Stimulated activated CD8-positive, alpha-beta memory T cell treated with anti-CD3 and anti-CD28 coated beads, Interleukin-4, amount 100 ng/mL, for 48 hours (primary cell): ENCODE measurements at places on chromosomes 13 and 19.
A peak's percentile ranks its signal among the peaks of the same experiment; 100 is the strongest.

DNA sequence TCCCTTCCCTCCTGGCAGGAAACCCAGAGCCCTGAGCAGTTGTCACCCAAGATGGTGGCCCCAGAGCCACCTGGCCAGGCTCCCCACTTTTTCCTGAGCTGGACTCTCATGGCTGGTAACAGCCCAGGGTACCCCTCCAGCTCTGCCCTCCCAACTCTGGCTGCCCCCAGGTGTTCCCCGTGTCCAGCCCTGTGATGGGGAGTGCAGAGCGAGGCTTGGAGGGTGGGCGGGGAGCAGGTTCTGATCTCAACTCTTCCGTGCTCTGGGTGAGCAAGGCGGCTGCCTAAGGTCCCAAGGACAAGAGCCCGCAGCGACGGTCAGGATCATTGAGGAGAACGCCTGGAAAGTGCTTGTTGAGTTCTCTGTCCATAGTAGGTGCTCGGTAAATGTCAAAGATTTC is 54.7 kb upstream of the GAS6 start:
- DNase-seq, result peak; percentile 10

- DNase-seq, result no peak
Observed at GRCh38 chr19:22976248-22976647, 26.7 kb downstream of the ZNF728 start.

DNA sequence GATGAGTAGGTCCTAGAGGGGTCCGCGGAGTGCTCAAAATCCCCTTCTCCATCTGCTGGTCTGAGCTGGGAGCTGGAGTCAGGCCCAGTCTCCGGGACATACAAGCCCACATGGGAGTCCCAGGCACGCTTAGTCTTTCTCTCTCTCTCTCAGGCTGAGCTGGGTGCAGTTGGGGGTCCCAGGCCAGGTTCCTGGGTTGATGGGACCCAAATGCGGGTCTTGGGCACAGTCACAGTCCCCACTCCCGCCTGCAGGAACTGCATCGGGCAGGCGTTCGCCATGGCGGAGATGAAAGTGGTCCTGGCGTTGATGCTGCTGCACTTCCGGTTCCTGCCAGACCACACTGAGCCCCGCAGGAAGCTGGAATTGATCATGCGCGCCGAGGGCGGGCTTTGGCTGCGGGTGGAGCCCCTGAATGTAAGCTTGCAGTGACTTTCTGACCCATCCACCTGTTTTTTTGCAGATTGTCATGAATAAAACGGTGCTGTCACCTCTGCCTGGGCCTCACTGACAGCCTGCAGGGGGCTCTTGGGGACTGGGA is 23.8 kb downstream of the CYP4F12 start:
- DNase-seq, result no peak

DNA sequence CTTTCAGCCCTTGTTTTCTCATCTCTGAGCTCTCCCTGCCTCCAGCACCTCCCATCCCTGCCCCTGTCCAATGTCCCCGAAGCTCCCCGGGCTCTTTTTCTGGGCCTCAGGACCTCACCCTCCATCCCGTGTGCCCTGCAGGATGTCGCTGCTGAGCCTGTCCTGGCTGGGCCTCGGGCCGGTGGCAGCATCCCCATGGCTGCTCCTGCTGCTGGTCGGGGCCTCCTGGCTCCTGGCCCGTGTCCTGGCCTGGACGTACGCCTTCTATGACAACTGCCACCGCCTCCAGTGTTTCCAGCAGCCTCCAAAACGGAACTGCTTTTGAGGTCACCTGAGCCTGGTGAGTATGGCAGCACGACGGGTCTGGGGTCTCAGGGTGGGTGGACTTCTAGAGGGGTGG is 51.1 kb upstream of the CYP4F8 start:
- DNase-seq, result no peak

GRCh38 chr19:43814663-43815352 is 12.3 kb upstream of the ZNF283 start:
- DNase-seq, result no peak

DNA sequence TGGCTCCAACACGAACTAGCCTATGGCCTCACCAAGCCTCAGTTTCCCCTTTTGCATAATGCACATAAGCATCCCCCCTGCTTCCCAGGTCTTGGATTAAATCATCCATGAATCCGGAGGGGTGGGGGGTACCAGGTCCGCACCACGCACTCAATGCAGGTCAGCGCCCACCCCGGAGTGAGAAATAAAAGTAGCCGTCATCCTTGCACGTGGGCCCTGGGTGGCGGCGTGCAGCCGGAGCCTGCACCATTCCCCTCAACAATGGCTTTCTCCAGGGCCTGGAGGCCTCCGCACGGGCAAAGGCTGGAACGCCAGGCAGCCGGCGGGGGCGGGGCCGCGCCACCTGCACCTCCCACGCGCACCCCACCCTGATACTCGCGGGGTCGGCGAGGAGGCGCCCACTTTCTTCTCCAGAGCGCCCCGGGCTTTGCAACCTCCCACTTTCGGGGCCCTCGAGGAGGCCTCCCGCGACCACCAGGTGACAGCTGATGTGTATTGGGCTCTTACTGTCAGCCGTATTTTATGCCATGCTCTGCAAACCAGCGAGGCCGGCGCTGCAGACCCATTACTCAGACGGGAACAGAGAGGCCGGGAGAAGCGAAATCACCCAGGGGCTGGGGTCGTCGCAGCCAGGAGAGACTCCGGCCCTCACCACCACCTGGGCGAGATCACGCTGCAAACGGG is 767 bp upstream of the GADD45B start:
- peak; percentile 81 for DNase-seq

DNA sequence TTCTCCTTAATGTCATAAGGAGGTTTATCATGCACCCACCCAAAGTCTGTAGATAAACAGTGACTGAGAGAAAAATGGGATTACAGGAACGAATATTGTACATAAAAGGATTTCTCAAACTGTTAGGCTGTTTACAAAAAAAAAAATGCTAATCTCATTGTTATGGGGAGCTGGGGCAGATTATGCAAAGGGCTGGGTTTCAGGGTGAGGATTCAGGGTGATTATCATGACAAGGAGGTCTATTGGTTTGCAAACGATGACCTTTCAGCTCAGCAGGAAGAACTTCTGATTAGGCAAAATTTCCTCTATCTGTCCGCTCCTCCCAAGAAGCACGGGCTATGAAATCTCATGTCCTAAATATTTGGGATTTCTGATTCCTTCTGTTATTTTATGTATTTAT is 41.4 kb downstream of the NLRP12 start:
- DNase-seq, result no peak

DNA sequence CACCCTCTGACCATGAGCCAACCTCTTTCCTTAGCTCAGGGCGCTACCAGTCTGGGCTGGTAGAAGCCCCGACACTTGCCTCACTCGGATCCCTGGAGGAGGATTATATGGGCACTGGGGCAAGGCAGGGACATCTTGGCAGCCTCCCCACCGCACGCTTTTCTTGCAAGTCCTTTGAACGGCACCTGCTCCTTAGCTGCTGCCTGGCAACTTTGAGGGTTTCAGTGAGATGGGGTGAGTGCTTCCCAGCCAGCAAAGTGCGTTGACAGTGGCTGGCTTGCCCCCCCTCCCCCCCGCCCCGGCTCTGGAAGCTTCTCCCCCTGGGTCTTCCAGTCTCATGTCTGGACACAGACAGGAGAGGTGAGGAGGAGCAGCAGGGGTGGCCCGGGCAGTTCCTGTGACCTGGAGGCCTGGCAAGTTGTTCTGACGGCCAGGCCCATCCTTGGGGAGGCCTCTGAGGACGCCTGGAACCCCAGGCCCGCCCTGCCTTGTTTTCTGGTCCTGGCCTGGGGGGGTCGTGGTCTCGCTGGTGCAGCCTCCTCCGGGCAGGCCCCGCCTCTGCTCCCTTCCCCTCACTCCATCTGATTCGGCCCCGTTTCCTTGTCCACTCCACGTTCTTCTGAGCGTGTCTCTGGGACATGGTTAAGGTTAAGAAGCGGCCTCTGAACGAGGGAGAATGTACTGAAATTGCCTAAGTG is 75.2 kb downstream of the ATP11A start:
- DNase-seq, result no peak
